NCI-H510A treated with DMSO at 0.1 percent for 48 hours (cell line): ENCODE measurements at places on chromosomes 3 and 15.

GRCh38 chr15:46815765-46816164 lies 901.5 kb upstream of the SEMA6D start:
- peak; percentile 65 for DNase-seq

DNA sequence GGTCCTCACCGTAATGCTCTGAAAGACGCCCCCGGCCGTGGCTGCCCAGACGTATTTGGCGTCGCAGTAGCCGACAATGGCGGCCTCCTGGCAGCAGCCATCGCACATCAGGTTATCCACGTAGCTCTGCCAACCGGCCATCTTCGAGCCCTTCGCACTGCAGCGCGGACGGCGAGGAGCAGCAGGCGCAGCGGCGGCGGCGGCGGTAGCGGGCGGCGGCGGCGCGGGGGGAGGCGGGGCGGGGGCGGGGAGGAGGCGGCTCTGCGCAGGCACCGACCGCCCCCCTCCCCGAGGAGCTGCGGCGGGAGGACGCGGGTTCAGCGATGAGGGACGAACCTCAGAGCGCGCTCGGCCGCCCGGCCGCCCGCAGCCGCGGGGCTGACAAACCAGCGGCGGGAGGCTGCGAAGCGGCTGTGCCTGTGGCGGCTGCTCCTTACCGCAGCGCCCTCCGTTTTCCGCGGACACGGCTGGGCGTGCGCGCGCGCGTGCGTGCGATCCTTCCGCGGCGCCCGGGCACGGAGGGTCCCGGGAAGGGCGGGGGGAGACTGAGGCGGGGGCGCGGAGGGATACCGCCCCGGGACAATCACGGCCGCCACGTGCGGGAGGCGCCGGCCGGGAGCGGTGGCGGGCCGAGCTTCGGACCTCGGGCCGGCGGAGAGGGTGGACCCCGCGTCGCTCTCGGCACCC lies at the start of gene PFN2:
PFN2 (minus strand) TSS at position 180 of the 687 bp plus-strand sequence; CDS start at position 141, 39 bp downstream.
- peak; percentile 66 for DNase-seq

GRCh38 chr3:60189304-60189703 lies 1061.9 kb downstream of the FHIT start:
- DNase-seq, result no peak

DNA sequence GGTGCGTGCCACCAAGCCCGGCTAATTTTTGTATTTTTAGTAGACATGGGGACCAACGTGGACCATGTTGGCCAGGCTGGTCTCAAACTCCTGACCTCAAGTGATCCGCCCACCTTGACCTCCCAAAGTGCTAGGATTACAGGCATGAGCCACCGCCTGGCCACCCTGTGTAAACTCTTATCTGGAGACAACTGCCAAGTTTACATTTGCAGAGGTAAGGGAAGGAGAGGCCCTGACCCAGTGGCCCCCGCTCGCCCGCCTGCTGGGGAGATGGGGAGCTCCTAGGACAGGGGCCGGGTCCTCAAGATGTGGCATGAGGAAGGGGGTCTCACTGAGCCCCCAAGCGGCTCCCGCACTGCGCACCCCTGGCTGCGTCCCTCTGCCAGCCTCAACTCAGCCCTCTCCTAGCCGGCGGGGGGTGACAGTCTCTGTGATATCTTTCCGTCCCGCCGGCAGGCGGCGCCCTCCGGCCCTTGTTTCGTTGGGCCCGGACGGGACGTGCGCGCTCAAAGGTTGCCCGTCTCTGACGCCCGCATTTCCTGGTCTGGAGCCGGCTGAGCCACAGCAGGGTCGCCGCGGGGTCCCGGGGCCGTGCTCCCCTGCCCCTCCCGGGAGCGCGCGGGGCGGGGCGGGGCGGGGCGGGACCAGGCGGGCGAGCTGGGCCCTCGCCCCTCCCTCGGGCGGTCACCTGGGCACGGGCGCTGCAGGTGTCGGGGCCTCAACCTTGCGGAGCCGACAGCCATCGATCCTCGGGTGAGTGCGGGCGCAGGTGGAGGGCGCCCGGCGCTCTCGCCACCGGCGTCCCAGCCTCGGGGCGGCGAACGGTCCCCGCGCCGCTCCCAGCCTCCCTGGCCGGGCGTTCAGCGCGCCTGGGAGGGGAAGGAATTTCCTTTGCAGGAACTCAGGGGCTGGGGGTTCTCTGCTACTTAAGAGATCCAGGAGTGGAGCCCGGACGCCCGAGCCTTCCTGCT lies at the start of gene GPR160:
GPR160 (plus strand) TSS at position 533 of the 971 bp plus-strand sequence. CDS start 45,978 bp downstream, outside the sequence.
- peak; percentile 62 for DNase-seq

- no peak for DNase-seq
Measured at GRCh38 chr3:190716211-190716610, 146.3 kb downstream of the GMNC start.

GRCh38 chr3:8301977-8302735 lies 199.5 kb upstream of the LMCD1 start:
- DNase-seq, result peak; percentile 70

GRCh38 chr3:127580327-127581060 lies 10.0 kb downstream of the TPRA1 start:
- DNase-seq, result no peak

GRCh38 chr3:2554656-2555055 lies 456.0 kb downstream of the CNTN4 start:
- DNase-seq, result no peak

DNA sequence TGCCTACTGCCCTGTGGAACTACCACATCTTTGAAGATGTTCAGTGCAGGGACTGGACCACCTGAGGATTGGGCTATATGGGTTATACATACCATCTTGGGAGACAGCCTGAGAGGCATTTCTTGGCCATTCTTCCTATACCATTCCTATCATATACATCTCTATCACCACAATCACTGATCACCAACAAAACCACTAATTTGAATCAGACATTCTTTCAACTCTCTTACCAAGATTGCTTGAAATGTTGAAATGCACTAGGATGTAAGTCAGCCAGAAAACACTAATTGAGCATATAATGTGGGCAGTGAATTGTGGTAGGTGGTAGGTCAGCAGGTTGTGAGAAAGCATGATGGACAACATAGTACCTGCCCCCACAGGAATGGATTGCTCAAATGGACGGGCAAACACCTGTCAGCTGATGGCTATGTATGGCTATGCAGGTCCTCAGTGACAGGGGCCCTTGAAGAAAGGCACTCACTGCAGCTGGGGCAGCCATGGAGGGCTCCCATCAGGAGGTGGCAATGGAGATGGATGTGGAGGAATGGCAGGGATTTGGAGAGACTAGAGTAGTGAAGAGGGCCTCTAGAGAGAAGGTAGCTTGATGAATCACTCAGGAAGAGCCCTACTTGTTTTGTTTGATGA lies 49.1 kb downstream of the AMOTL2 start:
- no peak for DNase-seq

DNA sequence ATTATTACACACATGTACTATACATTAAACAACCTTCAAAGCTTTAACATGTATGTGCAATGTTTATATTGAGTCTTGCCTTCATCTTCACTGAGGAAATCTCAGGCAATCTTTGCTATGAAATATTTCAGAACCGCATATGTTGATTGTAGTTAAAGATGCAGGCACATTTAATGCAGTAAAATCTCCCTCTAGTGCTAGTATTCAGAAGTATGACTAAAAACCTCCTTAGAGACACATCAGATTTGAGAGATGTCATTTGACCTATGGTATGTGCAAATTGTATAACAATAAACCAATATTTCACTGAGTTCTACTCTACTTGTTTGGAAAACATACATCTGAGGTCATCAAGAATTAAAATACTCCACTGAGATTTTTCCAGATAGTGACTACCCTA lies 123.8 kb upstream of the C15orf61 start:
- no peak for DNase-seq

DNA sequence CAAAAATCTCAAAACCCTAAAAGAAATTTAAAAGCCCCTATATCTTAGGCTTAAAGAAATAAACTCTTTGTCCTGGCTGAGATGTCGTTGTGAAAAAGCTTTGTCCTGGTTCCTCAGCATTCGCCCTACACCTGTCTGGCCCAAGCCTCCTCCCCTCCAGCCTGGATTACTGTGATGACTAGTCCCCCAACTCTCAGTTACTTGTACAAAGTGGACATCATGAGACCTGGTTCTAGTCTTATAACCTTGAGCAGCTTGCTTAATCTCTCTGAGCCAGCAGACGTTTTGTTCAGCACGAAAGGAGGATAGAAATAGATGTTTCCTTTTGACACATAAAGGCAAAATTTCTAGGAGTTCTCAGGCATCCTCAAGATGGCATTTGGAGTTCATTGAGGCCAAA lies 51.6 kb downstream of the FILIP1L start:
- DNase-seq, result no peak

DNA sequence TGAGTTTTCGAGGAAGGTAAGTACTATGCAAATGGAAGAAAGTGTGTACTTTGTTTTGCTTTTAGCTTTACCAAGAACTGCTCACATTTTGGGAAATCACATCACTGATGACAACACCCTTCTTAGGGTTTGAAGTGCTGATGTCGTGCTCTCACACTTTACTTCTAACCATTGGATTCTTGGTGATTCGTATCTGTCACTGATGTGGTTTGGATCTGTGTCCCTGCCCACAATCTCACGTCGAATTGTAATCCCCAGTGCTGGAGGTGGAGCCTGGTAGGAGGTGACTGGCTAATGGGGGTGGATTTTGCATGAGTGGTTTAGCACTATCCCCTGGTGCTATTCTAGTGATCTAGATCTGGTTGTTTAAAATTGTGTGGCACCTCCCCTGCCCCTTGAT lies 75.4 kb upstream of the RGMA start:
- no peak for DNase-seq

GRCh38 chr15:57919754-57920153 lies 145.8 kb downstream of the ALDH1A2 start:
- DNase-seq, result no peak

DNA sequence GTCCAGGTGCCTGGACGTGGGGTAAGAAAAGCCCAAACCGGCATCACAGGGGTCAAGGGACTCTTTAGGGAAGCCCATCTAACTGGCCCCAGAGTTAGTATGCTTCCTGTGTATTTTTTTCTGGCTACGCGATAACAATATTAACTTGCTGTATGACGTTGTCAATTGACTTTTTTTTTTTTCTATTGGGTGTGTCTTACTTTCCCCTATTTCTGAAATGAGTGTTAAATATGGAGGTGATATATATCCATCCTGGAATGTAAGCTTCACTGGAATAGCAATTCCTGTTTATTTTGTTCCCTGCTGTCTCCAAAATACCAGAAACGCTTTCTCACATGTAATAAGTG lies 598 bp upstream of the GMNC start:
- peak; percentile 6 for DNase-seq

DNA sequence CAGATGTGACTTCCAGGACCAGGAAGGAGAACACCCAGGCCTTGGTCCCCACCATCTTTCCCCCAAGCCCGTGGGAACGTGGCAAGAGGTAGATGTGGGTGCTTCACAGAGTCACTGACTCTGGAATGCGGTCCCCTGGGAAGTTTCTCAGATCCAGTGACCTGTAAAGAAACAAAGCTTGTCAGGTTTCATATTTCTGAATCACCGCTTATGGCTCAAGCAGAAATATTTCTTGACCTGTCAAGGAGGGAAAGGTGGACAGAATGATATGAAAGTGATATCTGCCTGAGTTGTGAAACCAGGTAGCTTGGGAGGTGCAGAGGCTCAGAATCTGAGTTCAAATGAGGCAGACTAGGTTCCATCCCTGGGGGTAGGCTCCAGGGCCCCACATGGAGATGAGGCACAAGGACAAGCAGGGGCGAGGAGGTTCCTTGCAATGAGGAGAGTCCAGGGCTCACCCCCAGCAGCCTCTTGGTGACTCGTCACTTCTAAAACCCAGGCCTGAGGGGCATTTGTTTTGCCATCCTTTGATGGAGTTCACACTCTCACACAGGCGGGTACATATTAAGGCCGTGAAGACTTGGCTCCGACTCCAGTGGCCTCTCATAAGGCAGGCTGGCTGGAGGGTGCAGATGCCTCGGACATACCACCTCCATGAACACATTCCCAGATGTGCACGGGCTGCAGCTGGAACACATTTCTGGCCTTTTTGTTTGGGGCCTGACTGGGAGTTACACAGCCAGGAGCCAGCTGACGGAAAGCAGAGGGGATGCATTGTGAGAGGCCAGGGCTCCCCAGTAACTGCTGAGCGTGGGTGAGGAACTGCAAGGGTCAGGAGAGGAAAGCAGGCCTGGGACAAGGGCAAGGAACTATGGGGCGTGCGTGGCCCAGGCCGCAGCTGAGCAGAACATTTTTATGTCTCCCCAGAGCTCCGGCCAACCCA lies 1.3 kb downstream of the CILP start:
- DNase-seq, result no peak

DNA sequence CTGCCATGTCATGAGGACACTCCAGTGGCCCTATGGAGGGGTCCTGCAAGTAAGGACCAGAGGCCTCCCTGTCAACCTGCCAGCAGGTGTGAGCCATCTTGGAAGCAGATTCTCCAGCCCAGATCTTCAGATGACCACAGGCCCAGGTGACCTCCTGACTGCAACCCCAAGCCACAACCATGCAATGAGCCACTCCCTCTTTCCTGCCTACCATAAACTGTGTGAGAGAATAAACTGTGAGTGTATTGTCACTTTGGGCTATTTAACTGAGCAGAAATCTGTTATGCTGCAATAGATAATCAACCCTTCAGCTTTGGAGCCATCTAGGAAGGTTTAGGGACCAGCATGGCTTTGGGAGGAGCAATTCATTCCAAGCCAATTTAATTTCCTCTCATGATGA lies 367.9 kb downstream of the SHQ1 start:
- no peak for DNase-seq
